Erythroblast (primary cell): ENCODE measurements at places on chromosomes 6 and 20.
A peak's percentile ranks its signal among the peaks of the same experiment; 100 is the strongest.

DNA sequence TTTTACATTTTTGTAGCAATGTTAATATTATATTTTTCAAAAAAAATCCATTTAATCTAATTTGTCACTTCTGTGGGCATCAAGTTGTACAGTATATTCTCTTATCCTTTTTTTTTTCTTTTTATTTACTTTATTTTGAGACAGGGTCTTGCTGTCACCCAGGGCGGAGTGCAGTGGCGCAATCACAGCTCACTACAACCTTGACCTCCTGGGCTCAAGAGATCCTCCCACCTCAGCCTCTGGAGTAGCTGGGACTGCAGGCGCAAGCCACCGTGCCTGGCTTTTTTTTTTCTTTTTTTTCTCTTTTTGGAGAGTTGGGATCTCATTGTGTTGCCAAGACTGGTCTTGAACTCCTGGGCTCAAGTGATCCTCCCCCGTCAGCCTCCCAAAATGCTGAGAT lies 14.4 kb upstream of the BEND6 start:
- DNase-seq, result no peak

- DNase-seq, result no peak
Measured at GRCh38 chr6:154289818-154290508, 66.6 kb downstream of the IPCEF1 start.

DNA sequence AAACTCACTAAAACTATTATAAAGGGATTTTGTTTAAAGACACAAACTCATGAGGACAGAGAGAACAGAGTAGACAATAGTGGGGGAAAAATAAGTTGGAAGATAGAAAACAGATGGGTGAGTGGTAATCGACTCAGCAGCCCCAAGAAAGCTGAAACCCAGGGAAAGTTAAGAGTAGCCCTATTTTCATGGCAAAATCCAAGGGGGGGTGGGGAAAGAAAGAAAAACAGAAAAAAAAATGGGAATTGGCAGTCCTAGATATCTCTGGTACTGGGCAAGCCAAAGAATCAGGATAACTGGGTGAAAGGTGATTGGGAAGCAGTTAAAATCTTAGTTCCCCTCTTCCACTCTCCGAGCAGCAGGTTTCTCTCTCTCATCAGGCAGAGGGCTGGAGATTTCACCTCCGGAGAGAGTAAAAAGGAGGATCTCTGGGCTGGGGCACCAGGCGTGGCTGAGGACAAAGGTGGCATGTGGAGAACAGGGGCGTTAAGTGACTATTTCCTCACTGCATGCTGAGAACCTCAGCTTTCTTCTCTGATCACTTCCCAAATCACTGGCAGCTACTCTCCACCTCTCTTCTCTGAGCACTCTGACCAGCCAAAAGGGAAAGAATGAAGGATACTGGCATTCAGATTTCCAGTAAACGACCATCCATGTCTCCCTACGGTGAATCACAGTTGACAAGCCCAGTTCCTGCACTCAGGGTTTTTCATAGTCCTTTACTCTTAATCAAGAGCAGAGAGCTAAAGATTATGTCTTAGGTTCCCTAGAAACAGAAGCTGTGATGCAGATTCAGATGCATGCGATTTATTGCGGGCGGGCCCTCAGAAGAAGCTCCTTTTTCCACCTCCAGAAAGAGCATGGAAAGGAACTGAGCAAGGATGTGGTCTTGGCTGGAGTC lies 7.3 kb upstream of the RNF24 start:
- DNase-seq, result no peak

- no peak for DNase-seq
Measured at GRCh38 chr6:1855890-1856289, 246.2 kb downstream of the FOXC1 start.

DNA sequence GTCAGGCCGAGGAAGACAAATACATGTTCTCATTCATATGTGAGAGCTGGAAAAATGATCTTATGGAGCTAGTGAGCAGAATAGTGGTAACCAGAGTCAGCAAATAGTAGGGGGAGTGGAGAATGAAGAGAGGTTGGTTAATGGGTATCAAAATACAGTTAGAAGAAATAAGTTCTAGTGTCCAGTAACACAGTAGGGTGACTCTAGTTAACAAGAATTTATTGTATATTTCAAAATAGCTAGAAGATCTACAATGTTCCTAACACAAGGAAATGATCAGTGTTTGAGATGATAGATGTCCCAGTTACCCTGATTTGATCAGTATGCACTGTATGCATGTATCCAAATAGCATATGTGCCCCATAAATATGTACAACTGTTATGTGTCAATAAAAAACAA lies 128.4 kb downstream of the BCKDHB start:
- DNase-seq, result no peak

DNA sequence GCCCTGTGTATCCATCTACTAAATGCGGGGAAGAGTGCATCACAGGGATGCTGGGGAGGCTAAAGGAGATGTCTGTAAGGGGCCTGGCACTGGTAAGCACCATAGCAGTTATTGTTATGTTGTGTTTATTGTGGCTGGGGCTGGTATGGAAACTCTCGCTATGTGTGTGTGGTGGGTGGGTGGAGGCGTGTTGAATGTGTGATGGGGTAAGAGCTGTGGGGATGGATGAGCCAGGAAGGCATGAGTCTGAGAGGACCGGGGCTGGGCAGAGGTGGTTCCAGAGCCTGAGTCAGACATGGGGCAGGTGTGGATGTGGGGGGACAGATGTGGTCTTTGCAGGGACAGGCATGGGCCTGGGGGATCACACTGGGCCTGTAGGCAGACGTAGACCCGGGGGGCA lies 88.1 kb downstream of the GRM4 start:
- DNase-seq, result no peak

DNA sequence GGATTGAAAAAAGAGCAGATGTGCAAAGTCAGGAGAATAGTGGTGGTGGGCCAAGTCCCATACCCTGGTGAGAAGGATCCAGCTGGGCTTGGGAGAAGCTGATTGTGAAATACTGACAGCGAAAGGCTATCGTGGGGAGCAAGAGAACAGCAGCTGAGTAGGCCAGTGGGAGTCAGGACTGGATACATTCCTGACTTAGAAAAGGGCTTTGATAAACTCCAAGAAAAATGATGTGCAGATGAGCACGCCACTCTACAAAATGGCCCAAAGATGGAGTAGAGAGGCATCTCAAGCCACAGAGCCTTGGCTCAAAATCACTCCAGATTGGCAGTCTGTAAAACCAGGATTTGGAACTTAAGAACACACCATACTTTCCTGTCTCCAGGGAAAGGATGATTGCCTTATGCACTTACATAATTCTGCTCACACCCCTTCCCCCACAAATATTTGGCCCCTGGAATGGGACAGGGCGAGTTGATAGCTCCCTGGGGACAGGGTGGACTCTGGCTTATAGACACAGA lies 578.7 kb downstream of the MAFB start:
- DNase-seq, result no peak

GRCh38 chr6:152008779-152009178 lies 201.3 kb downstream of the ESR1 start:
- DNase-seq, result no peak

- DNase-seq, result no peak
Measured at GRCh38 chr20:2331106-2331505, 35.3 kb downstream of the TGM3 start.

GRCh38 chr6:37435816-37436215 lies 2.8 kb downstream of the CMTR1 start:
- DNase-seq, result no peak

- no peak for DNase-seq
Measured at GRCh38 chr6:118679327-118679901, 28.0 kb upstream of the CEP85L start.

DNA sequence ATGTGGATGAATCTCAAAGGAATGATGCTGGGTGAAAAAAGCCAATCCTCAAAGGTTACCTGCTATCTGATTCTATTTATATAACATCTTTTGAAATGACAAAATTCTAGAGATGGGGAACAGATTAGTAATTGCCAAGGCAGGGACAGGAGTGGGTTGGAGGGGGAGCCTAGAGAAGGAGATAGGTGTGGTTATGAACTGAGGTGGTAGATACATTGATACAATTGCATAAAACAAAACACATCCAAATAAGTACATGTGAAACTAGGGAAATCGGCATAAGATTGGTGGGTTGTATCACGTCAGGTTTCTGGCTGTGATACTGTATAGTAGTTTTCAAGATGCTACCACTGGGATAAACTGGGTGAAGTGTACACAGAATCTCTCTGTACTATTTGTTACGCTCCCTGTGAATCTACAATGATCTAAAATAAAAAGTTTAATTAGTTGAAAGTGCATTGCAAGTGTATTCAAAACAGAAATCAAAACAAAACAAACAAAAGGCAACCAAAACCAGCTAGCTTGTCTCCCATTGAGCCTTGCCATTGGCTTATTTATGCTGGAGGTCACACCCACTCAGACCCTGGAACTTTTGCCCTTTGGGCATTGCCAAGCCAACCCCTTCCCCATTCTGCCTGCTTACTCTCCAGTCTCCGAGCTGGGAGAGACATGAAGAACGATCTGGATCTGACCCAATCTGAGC lies 27.8 kb downstream of the PPP1R16B start:
- no peak for DNase-seq

DNA sequence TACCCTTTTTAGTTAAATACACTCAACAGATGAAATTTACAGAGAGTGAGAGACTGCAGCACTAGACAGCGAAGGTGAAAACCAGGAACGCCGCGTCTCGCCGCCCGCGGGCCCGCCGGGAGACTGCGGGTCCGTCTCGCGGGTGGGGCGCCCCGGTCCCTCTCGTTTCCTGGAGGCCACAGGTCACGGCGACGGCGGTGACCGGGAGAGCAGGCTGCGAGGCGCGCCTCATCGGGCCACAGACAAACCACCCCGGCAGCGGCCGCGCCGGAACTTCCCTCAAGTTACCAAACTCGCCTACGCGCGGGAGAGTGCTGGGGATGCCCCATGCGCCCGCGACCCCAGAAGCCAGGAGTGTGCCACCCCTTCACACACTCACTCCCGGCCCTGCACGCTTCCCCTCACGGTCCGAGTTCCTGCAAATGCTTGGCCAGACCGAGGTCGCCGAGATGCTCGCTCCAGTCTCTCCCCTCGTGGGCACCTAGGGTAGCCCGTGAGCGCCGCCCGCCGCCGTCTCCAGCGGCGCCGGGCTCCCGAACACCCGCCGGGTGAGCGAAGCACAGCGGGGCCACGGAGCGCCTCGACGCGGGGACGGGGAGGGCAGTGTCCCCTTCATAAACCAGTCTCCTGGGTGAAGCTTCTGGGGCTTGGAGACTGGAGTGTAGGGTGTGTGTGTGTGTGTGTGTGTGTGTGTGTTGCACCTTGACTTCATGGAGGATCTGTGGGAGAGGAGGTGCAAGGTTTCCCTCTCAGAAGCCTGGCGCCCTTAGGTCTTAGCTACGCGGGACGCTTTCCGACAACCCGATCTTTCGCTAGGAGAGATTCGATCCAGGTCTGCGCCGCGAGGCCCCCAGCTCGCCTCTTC lies 1.4 kb downstream of the BACH2 start:
- DNase-seq, result peak; percentile 60

GRCh38 chr6:12013307-12013719 lies 1.2 kb downstream of the HIVEP1 start:
- no peak for DNase-seq

DNA sequence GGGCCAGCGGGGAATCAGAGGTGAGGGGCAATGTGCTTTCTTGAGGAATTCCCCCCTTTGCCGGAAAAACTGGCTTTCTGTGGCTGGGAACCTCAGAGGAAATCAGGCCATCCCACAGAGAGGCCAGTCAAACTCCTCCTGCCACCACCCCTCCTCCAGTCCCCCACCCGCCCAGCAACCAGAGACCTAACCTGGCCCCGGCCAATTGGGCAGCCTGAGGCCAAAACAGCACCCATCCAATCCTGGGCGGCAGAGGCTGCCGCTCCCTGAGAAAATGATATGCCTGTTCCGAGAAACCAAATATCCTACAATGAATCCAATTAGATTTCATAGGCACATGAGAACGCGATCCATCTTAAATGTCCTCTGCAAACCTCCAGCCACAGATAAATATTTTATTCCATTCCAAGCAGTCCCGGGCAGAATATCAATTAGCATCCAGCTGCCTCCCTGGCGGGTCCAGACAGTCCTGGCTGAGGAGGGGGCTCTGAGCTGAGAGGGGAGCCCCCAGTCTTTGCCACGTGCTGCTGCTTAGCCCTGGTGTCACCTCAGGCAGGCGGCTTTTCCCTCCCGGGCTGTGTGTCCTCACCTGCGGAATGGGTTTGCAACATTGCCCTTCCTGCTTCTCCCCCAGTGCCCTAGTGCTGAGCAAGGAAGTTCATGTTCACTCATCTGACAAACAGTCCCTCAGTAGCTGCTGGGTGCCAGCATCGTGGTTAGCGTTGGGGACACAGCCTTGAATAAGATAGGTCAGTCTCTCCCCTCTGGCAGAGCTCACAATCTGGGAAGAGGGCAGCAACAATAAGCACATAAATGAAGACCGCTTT lies 95.0 kb downstream of the DLGAP4 start:
- no peak for DNase-seq

DNA sequence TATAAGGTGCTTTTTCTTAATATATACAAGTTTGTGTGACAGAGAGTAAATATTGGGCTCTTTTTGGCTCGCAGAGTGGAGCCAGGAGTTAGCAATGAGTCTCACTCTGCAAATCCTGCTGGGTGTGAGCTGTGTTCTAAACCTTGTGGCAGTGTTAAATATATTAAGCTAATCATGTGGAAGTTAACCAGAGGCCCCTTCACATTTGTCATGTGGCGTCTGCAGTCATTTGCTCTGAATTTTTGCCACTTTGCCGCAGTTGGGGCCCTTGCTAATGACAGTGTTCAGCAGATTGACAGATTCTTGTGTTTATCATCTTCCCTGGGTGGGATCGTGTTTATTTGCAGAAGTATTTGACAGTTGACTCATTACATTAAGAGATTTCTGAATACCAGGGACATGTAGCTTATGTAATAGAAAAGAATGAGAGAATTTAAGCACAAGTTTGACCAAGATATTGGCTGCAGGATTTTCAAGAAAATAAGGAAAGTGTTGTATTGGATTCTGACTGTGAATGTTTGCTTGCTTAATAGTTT lies 37.9 kb downstream of the SPATA2 start:
- no peak for DNase-seq

DNA sequence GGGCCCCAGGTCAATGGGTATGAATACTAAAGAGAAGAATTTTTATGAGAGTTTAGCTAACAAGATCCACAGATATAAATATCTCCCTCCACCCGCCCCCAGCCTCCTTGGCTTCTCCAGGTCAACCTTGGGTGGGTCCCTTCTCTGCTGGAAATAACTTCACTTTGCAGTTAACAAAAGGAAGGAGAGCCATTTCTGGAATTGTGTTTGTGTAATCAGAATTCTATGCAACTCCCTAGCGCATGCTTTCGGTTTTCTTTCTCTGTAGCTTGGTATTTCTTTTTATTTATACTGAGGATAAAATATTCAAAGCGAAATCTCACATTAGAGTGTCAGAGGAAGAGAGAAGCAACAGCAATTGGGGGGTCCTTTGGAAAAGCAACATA lies 27.1 kb downstream of the RIPOR2 start:
- DNase-seq, result no peak

GRCh38 chr6:2962004-2962403 lies 9.4 kb downstream of the SERPINB6 start:
- DNase-seq, result no peak

DNA sequence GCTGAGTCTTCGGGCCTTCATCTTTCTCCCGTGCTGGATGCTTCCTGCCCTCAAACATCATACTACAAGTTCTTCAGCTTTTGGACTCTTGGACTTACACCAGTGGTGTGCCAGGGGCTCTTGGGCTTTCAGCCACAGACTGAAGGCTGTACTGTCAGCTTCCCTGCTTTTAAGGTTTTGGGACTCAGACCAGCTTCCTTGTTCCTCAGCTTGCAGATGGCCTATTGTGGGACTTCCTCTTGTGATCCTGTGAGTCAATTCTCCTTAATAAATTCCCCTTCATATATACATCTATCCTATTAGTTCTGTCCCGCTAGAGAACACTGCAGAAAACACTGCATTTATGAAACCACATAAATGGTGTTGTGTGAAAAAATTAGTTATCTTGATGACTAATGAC lies 13.9 kb upstream of the BCLAF1 start:
- DNase-seq, result no peak

- no peak for DNase-seq
Measured at GRCh38 chr6:134014588-134015137, 37.8 kb downstream of the SLC2A12 start.
